GM12892 (cell line): ENCODE measurements at places on chromosomes 3 and 15.
A peak's percentile ranks its signal among the peaks of the same experiment; 100 is the strongest.

DNA sequence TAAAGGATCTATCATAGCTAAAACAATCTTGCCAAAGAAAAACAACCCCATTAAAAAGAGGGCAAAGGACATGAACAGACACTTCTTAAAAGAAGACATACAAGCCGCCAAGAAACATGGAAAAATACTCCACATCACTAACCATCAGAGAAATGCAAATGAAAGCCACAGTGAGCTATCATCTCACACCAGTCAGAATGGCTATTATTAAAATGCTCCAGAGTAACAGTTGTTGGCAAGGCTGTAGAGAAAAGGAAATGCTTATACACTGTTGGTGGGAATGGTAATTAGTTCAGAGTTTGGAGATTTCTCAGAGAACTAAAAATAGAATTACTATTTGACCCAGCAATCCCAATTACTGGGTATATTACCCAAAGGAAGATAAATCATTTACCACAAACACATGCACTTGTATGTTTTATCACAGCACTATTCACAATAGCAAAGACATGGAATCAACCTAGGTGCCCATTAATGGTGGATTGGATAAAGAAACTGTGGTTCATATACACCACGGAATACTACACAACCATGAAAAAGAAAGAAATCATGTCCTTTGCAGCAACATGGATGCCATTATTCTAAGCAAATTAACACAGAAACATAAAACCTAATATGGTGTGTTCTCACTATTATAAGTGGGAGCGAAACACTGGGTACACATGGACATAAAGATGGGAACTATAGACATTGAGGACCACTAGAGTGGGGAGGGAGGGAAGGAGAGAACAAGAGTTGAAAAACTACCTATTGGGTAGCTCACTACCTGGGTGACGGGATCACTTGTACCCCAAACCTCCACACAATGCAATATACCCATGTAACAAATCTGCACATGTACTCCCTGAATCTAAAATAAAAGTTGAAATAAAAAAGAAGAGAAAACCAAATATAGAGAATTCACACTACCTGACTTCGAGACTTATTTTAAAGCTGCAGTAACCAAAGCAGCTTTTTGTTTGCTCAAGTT lies 32.6 kb downstream of the ITGA11 start:
- no peak for DNase-seq

GRCh38 chr3:13042127-13042701 lies 31.0 kb downstream of the IQSEC1 start:
- no peak for DNase-seq

GRCh38 chr3:38805765-38806386 lies 10.1 kb downstream of the SCN10A start:
- DNase-seq, result peak; percentile 8

- no peak for DNase-seq
Measured at GRCh38 chr3:137204409-137204808, 246.6 kb downstream of the IL20RB start.

DNA sequence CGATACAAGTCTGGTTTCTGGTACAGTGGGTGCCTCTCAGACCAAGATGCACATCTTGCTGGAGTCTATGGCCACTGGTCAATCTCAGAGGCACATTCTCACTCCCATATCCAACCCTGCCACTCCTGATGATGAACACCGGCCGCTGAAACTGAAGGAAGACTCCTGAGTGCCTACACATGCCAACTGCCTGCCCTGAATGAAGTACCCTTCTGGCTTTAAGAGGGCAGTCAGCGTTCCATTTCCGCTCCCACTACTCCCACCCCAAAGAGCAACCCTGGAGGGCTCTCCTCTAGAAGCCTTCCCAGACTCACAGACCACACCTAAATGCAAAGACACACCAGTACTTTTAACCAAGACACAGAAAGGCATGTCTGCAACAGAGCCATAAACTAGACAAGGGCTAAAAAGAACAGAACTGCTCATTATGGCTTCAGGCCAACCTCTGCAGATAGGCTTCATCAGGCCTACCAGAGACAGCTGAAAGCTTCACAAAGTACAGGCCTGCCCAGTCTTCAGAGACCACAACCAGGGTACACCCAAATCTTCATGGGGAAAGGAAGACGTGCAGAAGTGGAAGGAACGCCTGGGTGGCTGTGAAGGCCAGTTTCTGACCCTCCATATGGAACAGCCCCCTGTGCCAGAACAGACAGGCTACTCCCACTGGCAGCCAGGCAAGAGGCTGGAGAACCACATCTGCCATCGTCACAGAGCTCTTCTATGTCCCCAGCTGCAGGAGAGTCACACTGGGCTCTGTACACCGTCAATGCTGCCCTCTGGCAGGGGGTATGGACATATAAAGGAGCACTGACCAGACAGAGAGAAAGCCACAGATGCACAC lies 14.3 kb downstream of the ANP32A start:
- DNase-seq, result no peak

- no peak for DNase-seq
Measured at GRCh38 chr15:64566629-64567427, 106.5 kb downstream of the ZNF609 start.

GRCh38 chr3:14448756-14449727 lies 46.6 kb downstream of the SLC6A6 start:
- DNase-seq, result no peak

DNA sequence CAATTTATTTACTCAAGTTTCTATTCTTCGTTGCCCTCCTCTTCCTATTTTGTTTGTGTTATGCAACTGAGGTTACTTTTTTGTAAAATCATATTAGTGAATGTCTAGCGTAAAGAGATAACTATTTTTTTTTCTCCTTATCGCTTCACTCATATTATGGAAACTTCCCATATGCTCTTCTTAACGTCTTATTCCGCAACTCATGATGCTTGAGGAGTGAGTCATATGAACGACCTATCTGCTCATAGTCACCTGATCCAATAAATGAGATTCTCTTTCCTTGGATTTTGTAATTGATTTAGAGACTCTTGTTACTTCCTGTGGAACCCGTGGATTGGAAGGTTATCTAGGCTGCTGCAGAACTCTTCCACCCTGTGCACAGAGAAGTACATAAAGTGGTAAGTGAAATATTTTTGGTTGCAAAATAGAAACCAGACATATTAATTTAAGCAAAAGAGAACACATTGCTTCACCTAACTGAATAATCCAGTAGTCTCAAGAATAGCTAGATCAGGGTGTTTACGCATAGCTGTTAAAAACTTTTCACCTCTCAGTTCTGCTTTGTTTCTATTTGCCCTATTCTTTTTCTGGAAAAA lies 719.3 kb upstream of the SGO1 start:
- DNase-seq, result no peak

GRCh38 chr15:58616171-58616570 lies 133.3 kb downstream of the ADAM10 start:
- DNase-seq, result no peak

DNA sequence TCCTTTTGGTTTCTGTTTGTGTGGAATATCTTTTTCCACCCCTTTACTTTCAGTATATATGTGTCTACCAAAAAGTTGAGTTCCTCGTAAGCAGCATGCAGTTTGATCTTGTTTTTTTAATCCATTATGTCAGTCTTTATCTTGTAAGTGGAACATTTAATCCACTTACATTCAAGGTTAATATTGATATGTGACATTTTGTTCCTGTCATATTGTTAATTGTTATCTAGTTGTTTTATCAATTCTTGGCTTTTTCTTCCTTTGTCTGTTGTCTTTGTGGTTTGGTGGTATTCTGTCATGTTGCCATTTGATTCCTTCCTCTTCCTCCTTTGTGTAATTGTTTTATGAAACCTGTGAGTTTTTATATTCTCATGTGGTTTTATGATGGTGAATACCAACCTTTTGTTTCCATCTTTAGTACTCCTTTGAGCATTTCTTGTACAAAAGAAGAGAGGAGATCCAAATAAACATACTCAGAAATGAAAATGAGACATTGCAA lies 43.4 kb upstream of the XCR1 start:
- DNase-seq, result no peak

GRCh38 chr3:121963608-121964007 lies 58.4 kb downstream of the ILDR1 start:
- DNase-seq, result no peak

- no peak for DNase-seq
Measured at GRCh38 chr3:94909726-94910125, 846.9 kb downstream of the NSUN3 start.

DNA sequence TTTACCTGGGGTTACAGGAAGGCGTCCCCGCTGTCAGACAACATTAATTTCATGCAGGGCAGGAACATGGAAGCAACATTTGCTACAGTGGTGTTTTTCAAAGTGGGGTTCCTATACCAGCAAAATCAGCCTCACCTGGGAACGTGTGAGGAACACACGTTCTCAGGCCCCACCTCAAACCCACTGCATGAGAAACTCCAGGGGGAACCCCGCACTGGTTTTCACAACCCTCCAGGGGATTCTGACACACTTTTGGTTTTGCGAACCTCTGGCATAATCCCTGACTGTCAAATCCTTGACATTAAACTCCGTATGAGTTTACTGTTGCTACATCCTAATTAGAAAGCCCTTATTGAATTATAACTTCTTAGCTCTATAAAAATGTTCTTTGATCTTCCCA lies 127.7 kb downstream of the LRRK1 start:
- DNase-seq, result no peak

DNA sequence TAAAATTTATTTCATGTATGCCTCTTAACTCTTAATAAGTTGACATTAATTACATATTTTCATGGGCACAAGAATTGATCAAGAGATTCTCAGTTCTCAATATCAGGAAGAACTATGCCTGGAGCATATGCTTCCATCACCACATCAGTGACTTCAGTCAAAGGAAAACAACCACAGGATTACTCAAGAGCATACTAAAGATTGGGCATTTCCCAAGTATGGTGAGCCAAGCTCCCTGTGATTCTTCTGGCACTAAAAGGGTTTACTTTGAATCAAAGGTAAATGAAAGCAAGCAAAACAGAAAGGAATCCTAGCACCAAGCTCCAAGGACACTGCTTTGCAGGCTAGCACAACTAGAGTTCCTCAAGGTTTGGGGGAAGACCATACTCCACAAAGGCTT lies 44.6 kb downstream of the FMN1 start:
- no peak for DNase-seq

- peak; percentile 60 for DNase-seq
Measured at GRCh38 chr3:10008588-10009344, 17.5 kb upstream of the FANCD2 start.

- peak; percentile 57 for DNase-seq
Measured at GRCh38 chr15:31128919-31129768, 27.6 kb upstream of the TRPM1 start.

DNA sequence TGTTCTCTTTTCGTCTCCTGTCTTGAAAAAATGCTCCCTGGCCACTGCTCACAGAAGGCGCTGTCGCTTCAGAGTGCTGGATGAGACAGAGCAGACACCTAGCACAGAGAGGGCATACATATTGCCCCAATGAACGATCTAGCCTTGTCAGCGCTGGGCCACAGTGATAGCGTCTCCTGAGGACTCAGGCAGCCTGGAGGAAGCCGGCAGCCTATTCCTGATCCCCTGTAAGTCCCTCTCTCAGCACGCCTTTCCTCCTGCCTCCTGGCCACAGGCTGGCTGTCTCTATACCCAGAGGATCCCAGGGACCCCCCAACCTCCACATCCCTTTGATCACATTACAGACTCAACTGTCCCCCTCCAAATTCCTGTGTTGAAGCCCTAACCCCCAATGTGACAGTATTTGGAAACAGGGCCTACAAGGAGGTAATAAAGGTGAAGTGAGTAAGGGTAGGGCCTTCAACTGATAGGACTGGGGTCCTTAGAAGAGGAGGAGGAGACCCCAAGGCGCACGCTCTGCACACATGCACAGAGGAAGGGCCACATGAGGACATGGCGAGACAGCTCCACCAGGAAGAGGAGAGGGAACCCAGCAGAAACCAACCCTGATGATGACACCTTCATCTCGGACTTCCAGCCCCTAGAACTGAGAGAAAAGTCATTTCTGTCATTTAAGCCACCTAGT lies 7.5 kb downstream of the PLA2G4F start:
- DNase-seq, result no peak

DNA sequence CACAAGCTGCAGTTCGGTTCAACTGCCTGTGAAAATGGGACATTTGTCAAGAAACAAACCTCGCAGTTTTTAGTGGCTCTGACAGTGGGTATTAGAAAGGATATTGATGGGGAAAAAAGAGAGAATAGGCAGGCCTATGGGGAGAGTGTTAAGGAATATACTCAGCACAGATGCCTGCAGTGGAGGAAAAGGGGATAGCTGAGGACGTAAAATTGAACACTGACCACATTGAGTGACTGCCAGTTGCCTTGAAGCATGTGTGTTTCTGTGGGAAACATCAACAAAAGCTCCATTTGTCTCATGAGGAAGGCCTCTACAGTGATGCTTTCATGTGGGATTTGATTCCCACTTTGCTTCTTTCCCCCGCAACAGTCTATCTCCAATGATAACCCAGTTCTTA lies 1042.1 kb downstream of the TUSC7 start:
- DNase-seq, result no peak

DNA sequence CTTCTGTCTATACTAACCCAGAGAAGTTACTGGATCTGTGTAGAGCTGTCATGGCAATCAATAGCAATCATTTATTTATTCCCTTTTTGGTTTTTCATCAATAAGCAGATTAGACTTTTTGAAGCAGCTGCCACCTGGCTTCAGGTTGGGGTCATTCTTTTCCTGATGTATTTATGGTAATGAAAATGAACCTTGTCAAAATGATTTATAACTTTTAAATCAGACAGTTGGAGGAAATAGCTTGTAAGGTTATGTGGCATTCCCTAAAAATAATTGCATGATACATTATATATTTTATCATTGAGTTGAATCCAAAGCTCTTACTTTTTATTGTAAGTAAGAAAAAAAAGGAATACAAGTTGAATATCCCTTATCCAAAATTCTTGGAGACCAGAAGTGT lies 8.6 kb downstream of the TIPARP start:
- DNase-seq, result no peak

- no peak for DNase-seq
Measured at GRCh38 chr15:99925661-99926461, 192.6 kb upstream of the LYSMD4 start.

DNA sequence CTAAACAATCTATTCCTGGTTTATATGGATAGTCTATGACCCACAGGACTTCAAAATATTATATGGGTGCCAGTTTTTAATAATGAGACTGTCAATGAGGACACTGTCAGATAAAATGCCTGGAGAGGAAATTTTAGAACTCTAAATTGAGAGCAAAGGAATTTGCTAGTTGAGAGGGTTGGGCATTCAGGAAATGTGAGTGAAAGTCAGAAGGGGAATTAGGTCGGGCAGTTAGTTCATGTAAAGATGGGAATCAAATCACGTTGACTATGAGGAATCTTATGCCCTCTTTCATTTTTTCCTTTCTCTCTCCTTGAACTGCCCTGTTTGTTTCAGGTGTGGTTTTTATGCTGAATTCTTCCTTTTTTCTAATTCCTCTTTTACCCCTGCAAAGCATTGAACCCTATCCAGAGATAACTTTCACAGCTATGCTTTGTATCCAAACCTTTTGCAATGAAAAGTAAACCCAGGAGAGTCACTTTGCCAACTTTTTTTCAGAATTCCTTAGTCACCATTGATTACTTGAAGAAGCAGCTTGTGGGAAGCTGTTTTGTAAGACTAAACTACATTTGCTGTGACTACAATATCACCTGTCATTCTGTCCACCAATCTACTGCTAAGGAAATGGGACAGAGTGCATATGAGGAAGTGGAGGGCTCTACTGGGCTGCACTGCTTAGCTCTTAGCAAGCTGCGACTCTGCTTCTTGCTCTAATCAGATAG lies 27.8 kb downstream of the CHP1 start:
- DNase-seq, result no peak

- DNase-seq, result no peak
Measured at GRCh38 chr3:46484388-46484787, 13.4 kb upstream of the RTP3 start.
